ENCODE measurements at places on chromosomes 11 and 22.

DNA sequence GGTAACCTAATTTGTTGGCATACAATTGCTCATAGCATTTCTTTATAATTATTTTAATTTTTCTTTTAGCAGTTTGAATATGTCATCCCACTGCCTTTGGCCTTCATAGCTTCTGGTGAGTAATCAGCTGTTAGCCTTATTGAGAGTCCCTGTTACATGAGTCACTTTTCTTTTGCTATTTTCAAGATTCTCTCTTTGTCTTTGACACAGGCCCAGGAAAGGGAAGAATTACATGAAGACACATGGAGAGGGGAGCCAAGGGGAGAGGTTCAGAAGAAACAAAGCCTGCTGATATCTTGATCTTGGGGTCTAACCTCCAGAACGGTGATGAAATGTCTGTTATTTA is 418.2 kb downstream of the METTL15 start:
- no peak for DNase-seq

DNA sequence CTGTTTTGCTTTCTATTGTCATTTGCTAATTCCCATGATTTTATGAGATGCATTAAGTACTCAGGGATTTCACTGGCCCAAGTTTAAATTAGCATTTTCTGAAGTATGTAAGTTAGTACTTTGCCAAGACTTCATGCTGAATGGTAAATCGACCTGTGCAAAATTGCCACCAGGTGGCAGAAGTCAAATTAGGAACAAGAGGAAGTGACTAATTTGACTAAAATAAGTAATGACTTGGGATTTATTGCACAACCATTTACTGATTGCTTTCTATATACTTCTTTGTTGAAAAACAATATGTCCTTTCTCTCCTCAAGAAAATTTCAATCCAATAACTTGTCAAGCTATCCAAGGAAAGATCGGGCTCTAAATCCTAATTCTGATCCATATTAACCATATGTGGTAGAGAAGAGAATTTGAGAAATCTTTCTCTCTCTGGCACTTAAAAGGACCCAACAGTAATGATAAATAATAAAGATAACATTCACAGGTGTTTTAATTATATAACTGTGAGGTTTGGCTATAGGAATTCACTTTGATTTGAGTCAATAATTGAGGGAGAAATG is 253.7 kb upstream of the CHORDC1 start:
- no peak for DNase-seq

DNA sequence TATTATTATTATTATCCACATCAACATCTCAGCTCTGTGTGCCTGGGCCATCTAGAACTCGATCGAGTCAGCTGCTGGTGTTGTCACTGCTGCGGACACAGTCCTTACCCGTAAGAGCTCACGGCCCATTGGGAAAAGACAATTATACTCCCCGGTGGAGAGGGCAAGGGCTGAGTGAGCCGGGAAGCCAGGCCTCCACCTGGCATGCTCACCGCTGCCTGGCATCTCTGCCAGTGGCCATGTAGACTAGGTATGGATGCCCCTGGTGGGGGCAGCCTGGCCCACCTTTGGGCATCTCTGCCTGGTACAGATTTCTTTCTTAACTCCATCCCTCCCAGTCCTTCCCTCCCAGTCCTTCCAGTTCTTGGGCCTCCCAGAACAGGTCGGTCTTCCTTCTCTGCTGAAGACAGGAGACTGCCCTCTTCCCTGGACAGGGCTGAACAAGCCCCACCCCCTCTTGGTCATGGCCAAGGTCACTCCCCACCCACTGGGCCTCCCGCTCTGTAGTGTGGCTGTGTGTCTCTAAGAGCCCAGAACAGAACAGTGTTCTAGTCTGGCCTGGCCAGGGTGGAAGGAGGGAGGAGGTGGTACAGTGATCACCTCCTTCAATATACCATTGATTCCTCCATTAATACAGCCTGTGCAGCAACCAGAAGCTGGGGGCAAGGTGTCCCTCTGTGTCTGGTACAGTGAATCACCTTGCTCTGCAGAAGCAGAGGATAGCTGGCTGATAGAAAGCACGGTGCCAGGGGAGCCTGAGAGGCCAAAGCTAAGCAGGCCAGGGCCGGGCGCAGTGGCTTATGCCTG is 57.7 kb downstream of the FLRT1 start:
- no peak for DNase-seq

DNA sequence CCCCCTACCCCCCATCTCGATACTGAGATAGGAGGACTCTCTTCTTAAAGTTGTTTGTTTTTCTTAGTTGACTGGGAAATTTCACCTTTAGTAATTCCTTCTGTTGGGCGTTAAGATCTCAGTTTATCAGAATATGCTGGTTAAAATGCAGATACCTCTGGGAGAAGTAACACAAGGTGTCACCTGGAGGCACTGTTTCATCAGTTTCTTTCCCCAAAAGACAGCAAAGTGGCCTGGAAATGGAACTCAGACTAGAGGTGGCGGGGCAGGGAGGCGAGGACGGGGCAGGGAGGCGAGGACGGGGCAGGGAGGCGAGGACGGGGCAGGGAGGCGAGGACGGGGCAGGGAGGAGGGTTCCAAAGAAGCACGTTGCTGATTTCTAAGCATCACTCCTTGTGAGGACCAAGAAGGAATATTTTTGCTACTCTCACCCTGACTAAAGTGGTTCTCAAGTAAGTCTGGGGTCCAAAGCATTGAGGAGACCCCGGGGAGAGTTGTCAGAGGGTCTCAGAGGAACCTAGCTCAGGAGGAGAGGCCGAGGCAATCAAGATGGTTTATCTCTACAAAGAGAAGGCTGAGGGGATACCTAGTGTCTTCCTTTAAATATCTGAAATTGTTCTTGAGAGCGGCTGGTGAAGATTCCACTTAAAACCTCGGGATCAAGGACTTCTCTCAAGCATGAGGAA is 147.0 kb upstream of the B3GAT1 start:
- no peak for DNase-seq

- DNase-seq = no peak
These were observed 40.5 kb downstream of the DUSP8 start for GRCh38 chr11:1531449-1532013.

GRCh38 chr11:62573006-62573591 is 592 bp downstream of the EEF1G start:
- DNase-seq = no peak

DNA sequence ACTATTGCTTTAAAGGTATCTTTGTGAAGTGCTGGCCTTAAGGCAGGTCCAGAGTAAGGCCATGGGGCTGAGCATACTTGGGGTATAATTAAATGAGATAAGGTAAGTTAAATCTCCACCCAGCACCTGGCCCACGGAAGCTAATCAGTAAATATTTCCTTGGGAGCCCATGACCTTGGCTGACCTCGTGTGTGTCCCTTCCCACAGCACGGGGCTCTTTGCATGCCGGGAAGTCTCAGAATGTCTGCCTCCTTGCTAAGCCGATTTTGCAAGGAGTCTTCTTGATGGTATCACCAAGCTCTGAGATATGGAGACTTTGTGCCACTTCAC is 46.5 kb downstream of the ADM start:
- no peak for DNase-seq

GRCh38 chr11:58394195-58394594 is 12.5 kb downstream of the OR5B3 start:
- DNase-seq = no peak
